ENCODE measurements at places on chromosomes 7 and 10. TPM values are rescaled to one million over a fixed set of nuclear protein-coding genes. Genes with fewer than 3 reads are reported as not detected.

Gene CTTNBP2
- 0.40 TPM for total RNA-seq

Gene CPA1
- not detected for total RNA-seq

- ATAC-seq, result no peak
Measured at GRCh38 chr10:120897343-120897742, 46.2 kb downstream of the WDR11 start.

DNA sequence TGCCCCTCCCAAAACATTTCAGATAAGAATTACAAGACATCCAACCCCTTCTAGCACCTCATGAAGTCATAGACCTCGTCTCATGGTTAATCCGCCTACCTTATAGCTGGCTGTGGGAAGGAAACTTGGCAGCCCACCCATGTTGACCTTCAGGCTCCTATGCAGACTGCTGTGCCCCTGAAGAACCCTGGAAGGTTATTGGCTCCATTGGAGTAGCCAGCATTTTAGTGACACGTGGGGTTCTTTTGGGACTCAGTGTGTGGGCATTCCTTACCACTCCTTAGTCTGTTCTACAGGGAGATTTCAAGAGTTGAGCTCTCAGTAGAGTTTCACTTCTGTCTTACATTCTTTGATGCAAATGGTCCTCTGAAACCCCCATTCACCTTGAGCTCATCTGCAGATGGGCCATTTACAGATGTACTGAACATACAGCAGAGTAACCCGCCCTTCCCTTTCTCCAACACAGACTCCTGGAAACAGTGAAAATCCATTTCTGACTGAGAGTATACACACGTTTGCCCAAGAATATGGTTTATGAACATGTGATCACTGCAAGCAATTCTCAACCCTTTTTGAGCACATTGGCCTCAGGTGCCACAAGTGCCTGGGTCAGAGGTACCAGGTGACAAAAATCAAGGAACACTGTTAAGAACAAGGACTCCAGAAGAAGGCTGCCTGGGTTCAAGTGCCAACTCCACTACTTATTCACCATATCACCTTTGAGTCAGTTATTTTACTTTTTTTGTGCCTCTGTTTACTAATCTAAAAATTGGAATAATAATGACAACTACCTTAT is 54.0 kb upstream of the HECW1 start:
- ATAC-seq, result no peak

Data from activated T-helper 17 cell treated with anti-CD3 and anti-CD28 coated beads, Interleukin-2, amount 50 U/mL, for 72 hours (primary cell).